Tibial artery (tissue), 4 donors: ENCODE measurements at places on chromosomes 12 and 14.

DNA sequence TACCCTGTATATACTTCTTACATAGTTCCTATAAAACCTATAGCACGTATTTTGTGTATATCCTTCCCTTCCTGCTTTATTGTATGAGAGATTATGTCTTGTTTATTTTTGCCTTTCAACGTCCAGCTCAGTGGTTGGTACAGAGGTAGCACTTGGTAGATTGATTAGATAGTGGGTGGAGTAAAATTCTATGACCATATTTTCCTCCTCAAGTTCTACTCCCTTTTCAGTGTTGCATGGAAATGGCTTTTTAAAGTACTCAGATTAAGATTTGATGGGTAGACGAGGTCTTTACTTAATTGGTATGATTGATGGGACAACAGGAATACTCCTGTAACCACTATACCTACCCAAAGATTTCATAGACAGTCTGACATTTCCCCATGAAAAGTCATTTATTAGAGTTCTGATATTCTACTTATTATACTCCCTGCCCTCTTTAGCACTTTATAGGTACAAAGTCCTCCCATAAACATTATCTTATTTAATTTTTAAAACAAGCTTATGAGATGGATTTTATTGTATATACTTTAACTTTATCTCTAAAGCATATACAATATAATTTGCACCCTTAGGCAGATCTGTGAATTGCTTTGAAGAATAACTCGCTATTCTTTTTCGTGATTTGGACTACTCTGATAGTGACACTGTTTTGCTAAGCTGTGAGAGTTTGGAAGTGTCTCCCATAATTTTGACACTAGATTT is 348.0 kb downstream of the RAD51B start:
- no peak for DNase-seq

- no peak for DNase-seq
Observed at GRCh38 chr12:104310751-104311633, 7.5 kb downstream of the EID3 start.

- no peak for DNase-seq
Observed at GRCh38 chr12:92488735-92489134, 214.1 kb upstream of the PLEKHG7 start.

- no peak for DNase-seq
Observed at GRCh38 chr12:87290505-87290904, 738.7 kb downstream of the C12orf50 start.

GRCh38 chr14:102644523-102644922 is 52.1 kb downstream of the RCOR1 start:
- no peak for DNase-seq

DNA sequence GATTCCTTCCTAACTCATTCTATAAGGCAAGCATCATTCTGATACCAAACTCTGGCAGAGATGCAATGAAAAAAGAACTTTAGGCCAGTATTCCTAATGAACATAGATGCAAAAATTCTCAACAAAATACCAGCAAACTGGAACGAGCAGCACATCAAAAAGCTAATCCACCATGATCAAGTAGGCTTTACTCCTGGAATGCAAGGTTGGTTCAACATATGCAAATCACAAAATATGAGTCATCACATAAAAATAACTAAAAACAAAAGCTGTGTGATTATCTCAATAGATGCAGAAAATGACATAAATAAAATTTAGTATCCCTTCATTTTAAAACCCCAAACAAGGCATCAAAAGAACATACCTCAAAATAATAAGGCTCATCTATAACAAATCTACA is 98.9 kb downstream of the ACSS3 start:
- DNase-seq: no peak

- no peak for DNase-seq
Observed at GRCh38 chr12:3220382-3221321, 143.5 kb downstream of the TSPAN9 start.

- no peak for DNase-seq
Observed at GRCh38 chr12:50887191-50887590, 44.5 kb downstream of the TMPRSS12 start.

DNA sequence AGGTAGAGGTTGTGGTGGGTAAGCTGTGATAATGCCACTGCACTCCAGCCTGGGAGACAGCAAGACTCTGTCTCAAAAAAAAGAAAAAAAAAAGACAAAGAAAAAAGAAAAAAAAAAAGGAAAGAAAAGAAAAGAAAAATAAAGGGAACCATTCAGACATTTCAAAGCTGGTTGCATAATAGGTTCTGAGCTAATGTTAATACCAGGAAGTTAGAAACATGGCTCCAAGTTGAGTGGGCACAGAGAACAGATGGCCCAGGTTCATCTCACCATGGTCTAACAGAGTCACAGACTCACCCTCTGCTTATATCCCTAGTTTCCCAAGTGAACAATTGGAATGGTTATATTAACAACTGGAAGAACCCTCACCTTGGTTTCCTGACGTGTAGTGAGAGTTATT is 17.4 kb upstream of the ZDHHC17 start:
- no peak for DNase-seq

GRCh38 chr12:24997496-24997895 is 48.6 kb upstream of the BCAT1 start:
- DNase-seq: no peak

- DNase-seq: no peak
Observed at GRCh38 chr14:95895720-95896119, 19.1 kb downstream of the TUNAR start.
